Astrocyte of the cerebellum (primary cell): ENCODE measurements at places on chromosomes 3 and 15.

DNA sequence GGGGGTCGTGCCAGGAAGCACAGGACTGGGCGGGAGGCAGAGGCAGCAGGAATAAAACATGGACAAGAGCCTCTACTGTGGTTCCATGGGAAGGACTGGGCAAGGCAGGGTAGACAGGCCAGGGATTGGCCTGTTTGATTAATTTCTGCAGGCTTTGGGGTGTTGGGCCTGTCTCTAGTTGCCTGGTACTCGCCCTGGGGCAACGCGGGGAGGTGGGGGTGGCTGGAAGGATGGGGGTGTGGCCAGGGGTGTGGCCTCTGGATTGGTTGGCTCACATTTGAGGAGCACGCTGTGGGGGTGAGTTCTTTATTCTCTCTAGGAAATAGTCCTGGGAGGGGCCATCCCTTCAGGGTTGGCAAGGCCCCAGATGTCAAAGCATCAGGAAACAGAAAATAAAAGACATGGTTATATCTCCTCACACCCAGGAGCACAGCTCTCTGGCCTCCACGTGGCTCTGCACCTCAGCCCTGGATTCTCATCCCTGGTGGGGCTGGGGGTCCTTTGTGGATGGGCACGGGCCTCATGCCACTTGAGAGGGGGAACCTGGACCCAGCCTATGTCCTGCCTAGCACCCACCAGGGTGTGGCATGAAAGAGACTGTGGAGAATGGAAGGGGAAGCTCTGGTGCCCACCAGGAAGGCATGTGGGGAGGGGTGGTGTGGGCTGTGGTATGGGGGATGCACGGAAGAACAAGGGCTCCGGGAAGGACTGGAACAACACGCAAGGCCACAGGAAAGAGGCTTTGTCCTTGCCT is 223.0 kb upstream of the LYSMD4 start:
- DNase-seq: no peak

DNA sequence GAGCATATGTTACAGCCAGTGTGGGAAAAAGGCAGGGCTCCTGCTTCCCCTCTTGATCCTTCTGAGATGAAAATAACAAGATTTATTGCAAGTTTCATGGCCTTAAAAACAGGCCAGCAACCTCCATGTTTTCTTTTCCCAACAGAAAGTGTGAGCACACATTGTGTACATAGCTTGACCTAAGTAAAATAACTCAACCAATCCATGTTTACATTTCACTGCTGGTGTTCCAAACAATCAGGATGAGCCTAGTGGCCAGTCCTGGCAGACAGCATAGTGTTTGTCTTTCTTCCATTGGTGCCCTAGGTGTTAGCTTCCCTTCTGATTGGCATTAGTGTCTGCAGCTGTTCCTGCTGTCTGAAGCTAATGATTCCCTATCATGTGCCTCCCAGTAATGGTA is 847.7 kb downstream of the EPHA3 start:
- no peak for DNase-seq

GRCh38 chr3:56839784-56840715 is 38.3 kb upstream of the ARHGEF3 start:
- DNase-seq: no peak

- DNase-seq: no peak
Measured at GRCh38 chr3:71541313-71541712, 42.2 kb downstream of the FOXP1 start.

GRCh38 chr3:36394176-36394575 is 13.9 kb downstream of the STAC start:
- DNase-seq: no peak

DNA sequence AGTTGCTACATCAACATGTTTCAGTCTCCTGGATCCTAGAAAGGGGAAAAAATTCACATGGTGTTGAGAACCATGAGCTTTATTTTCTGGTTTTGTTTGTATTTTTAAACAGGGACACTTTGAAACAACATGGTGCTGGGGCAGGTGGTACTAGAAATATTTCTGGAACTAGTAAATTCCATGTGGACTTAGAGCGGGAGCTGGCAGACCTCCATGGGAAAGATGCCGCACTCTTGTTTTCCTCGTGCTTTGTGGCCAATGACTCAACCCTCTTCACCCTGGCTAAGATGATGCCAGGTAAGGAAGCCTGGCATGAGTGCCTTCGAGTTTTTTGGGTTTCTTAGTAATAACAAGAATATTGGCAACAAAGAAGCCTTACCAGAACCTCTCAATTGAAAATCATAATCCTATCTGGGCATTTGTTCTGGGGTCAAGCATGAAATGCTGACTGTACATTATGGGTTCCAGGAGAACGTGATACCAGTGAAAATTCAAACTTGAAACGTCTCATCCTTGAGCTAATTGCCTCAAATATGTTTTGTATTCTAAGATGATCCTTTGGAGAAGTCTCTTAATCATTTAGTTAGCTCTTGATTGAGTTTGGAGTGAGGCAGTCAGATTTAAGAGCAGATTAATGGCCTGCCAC is 7.9 kb downstream of the ALAS1 start:
- DNase-seq: peak; percentile 16

DNA sequence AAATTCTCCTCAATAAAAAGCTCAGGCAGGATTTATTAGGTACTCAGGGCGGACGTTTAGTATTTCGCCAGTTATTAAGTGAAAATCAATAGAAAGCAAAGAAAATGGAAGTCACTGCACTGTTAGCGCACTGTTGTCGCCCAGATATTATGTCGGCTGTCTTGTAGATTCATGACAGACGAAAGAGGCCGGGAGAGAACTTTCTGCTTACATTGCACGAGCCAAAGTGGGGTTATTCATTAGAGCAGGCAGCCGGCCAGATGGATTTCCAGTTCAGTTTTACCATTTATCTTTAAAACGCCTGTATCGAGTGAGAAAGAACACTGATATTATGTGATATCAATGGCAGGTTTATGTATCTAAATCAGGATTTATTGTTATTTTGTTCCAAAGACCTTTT is 866.0 kb upstream of the NR2F2 start:
- no peak for DNase-seq

DNA sequence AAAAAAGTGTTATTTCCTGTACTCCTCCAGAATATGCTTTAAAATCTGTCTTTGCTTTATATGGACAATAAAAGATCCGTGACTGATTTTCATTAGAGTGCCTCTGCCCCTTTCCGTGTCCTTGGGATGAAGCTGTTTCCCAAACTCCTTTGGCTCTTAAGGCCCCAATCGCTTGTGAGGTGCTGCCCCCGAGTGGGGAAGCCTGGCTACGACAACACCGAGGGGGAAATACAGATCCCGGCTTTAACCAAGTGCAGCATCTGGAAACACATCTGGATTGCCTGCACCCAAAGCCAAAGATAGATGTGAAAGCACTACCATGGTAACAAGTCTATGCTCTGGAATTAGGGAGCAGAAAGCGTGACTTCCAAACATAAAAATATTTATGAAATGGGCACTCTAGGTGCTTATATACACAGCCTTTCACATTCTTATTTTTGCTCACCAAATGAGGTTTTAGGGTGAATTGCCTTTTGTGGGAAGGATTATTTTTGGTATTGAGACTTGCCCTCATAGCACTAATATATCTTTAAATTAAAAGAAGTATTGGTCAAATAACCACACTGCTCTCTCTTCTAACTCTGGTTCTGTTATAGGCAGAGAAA is 40.6 kb upstream of the ADCY5 start:
- peak; percentile 33 for DNase-seq
